ENCODE measurements at places on chromosomes 1 and 21.

DNA sequence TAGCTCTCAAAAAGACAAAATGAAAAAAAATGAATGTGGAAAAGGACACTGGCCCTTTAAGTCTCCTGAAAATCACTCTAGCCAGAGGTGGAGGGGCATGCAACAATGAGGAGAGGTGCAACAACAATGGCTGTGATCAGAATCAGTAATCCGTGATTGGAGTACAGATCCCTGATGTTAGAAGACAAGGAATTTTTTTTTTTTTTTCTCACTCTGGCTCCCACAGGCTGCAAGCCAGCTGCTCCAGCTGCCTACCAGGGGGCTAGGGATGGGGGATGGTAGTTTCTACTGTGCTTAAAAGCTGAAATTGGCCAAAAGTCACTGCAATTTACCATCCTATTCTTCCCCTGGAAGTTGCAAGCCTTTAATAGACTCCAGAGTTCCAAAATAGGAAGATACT, 54.5 kb downstream of the STYXL2 start:
- no peak for DNase-seq

DNA sequence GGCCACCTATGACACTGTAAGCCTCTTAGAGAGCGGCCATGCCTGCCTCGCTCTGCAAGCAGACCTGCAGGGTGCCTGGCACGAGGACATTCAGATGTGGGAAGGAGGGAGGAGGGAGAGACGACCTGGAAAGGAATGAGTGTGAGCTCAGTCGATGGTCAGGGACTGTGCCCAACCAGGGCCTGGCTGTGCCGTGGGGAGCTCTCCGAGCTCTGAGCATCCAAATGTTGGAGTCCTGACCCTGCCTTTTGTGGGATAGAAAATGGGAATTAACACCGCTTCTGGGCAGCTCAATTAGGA, 7.3 kb downstream of the CSTB start:
- no peak for DNase-seq

GRCh38 chr1:234176000-234176399, 197.3 kb upstream of the COA6 start:
- DNase-seq = no peak

DNA sequence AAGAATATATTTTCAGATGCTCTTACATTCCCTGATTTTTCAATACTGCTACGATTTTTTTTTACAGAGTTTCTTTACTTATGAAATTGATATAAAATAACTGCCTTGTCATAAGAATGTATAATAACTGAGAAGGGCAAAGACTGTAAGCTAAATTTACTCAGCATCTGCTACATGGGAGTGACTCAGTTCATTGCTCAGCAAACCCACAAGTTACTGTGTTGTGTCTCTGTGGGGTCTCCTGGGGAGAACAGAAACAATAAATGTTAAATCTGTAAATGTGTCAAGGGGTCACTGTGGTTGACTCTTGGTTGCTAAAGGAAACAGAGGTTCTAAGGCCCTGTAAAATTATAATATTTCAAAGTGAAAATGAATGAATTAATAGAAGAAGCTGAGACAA, 210.3 kb upstream of the CACYBP start:
- DNase-seq = no peak

DNA sequence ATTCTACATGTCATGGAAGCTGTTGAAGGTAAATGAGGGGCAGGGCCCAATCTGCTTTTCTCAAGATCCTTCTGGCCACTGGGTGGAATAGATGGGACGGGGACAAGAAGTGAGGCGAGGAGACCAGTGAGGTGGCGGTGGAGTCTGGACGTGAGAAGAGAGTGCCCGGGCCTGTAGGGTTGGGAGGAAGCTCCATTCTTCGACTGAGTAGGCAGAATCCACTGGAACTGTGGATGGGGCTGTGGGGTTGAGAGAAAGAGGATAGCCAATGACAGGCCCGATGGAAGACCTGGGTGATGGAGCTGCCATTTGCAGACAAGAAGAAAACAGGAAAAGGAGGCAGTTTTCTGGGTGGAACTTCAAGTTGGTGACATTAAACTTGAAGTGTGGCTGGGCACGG, 10.3 kb downstream of the SLC1A7 start:
- DNase-seq = no peak

DNA sequence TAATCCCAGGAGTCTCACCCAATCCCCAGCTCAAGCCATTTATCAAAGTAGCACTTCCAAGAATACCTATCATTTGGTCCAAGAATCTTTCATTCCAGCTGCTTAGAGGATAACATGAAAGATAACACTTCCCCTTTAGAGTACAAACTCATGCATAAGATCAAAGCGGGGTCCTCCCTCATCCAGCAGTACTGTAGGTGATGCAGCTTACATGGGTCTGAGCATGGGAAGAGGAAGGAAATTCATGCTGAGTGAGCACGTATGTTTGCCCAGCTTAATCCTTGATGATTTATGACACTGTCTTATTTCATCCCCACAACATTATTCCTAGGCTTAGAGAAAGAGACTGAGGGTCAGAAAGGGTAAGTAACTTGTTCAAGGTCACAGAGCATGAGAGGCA, 167.1 kb upstream of the GJB5 start:
- DNase-seq = no peak

DNA sequence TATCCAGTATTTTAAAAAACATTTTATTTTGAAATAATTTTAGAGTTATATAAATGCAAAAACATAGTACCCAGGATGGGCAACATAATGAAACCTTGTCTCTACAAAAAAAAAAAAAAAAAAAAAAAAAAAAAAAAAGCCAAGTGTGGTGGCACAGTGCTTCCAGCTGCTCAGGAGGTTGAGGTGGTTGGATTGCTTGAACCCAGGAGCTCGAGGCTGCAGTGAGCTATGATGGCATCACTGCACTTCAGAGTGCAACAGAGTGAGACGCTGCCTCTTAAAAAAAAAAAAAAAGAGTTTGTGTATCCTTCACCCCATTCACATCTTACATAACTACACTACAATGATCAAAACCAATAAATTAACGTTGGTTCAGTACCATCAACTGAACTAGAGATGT, 115.6 kb upstream of the KIF26B start:
- DNase-seq = no peak

DNA sequence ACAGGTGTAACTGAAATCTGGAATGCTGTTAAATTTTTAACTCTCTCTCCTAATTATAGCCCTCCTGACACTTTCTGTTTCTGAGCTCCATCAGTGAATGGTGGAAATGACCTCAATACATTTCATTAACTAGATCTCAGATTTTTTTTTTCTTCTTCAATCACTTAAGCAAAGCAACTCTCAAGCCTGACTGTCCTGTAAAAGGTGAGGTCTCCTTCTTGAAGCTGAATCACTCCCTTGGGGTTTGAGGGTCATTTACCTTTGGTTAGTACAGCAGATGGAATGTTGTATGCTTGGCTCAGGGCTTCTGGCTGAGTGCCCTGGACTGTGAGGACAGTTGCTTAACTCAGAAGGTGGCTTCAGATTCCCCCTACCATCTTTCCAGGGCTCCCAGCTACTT, 518.7 kb downstream of the PTPRC start:
- no peak for DNase-seq

DNA sequence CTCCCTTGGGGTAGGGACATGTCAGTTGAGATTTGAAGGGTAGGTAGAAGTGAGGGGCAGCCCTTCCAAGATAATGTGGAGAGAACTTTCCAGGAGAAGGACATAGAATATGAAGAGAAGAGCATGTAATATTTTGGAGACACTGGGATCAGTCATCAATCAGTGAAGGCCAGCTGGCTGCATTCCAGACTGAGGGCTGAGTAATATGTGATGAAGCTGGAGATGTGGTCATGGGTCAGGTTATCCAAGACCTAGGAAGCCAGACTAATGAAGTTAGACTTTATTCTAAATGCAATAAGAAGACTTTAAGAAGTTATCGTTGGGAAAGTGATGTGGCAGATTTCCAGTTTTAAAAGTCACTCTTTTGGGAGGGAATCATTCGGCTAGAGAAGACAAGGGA, 262.0 kb downstream of the HMCN1 start:
- DNase-seq = no peak

DNA sequence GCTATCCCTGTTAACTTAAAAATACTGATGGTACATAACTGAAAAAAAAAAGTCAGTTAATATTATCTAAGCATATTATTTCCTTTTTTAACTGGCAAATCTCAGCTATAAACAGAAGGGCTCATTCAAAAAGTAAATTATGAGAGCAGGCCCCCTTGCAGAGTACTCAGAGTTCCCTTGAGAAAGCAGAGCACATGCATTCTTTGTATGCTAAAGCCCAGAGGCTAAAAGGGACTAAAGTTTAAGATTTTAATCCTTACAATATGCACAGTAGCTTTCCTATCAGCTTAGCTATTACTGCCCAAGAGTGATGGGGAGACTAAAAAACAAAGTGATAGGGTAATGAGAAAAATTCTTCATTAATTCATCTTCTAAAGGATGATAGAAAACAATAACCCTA, 18.5 kb downstream of the SLC16A1 start:
- no peak for DNase-seq

GRCh38 chr1:194080826-194081225, 894.4 kb upstream of the B3GALT2 start:
- DNase-seq = no peak

DNA sequence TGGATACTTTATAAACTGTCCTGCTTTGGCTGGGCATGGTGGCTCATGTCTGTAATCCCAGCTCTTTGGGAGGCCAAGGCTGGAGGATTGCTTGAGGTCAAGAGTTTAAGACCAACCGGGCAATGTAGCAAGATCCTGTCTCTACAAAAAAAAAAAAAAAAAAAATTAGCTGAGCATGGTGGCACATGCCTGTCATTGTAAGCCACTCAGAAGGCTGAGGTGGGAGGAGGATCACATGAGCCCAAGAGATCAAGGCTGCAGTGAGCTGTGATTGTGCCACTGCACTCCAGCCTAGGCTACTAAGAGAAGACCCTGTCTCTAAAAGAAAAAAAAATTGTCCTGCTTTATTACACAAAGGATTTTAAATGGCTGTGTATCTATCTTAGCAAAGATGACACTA, 95.2 kb downstream of the LBR start:
- DNase-seq = no peak

GRCh38 chr1:174352117-174352516, 95.6 kb upstream of the GPR52 start:
- DNase-seq = no peak

- DNase-seq = no peak
Measured at GRCh38 chr1:246091477-246091876, 415.6 kb downstream of the SMYD3 start.

GRCh38 chr1:29362764-29363163, 126.4 kb downstream of the PTPRU start:
- no peak for DNase-seq

- DNase-seq = no peak
Measured at GRCh38 chr21:43877936-43878575, 13.0 kb downstream of the AGPAT3 start.

DNA sequence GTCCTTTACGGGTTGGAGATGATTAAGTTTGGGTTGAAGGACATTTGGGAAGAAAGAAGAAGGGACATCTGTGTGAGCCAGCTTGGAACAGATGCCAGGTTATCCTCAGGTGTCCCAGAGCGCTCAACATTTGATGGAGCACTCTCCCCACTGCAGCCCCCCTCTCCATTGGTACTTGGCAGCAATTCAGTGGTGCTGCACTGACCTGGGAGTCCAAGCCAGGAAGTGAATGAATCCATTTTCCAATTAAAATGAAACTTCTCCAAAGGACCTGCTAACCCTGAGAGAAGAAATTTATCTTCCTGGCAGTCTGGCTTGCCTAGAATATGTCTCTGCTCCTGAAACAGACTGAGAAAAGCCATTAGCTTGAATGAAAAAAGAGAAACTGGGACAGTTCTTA, 67.1 kb downstream of the FGGY start:
- no peak for DNase-seq

DNA sequence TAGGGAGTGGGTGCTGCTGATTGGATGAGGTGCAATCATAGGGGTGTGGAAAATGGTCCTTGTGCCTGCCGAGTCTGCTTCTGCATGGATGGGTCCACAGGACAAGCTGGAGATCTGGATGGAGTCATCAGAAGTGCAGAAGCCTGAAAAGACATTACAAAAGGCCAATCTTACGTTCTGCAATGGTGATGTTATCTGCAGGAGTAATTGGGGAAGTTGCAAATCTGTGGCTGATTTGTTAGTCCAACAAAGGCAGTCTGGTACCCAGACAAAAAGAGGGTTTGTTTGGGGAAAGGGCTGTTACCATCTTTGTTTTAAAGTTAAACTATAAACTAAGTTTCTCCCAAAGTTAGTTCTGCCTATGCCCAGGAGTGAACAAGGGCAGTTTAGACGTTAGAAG, 166.5 kb downstream of the PGBD5 start:
- no peak for DNase-seq

DNA sequence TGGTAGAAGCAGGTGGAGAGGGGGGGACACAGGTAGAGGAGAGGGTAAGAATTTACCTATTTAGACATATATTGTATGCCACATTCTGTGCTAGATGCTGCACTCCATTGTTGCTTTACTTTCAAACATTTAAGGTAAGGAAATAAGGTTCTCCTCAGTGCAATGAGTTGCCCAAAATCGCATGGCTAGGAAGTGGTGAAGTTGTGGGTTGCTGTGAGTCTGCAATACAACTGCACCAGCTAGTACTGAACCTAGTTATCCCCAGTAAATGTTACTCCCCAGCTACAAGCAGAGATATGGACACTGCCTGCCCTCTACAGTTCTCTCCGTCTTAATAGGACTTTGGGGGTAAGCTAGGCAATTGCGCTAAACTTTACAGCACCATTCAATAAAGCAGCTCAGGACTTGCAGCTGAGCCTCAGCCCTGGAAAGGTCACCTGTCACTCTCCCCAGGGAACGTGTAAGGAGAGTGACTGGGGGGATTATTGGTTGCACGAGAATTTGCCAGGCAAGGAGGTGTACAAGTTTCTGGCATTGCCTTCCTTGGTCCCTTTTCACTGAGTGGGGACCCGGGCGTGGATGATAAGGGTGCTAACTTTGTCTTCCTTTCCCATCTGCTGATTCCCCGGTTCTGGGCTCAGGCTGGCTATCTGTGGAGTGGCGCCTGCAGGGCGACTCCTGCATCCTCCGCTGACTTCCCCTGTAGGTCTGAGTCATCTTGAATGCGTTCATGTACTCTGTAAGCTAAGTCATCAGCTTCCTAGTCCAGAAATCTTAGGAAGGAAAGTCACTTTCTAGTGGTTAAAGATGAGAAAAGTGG, 71.3 kb upstream of the CNTN2 start:
- DNase-seq = no peak

DNA sequence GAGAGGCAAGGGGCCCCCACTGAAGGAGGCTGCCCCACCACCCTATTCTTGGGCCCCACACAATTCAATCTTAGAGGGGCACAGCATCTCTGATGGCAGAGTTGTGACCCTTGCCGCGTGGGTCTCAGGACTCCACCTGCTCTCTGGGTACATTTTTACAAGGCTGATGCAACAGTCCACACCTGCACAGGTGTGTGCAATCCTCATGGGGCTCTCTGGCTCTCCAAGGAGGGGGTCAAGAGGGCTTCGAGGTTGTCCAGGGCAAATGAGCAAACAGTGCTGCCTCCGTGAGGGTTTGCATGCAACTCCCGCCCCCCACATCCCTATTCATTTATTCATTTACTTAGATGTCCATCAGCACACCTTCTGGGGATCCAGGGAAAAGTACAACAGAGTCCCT, 81.6 kb upstream of the IFFO2 start:
- DNase-seq = no peak

GRCh38 chr1:206685769-206686477, 1.2 kb downstream of the MAPKAPK2 start:
- no peak for DNase-seq

GRCh38 chr1:101262060-101262459, 25.2 kb downstream of the S1PR1 start:
- DNase-seq = no peak

- no peak for DNase-seq
Measured at GRCh38 chr1:85142753-85143152, 58.1 kb downstream of the SYDE2 start.

GRCh38 chr1:115680730-115681111, 39.0 kb downstream of the VANGL1 start:
- DNase-seq = no peak

GRCh38 chr1:77590651-77591050, 91.8 kb downstream of the ZZZ3 start:
- DNase-seq = no peak

All from CMK (cell line).